ENCODE measurements at places on chromosomes 6 and 20.

GRCh38 chr6:12473494-12473893 is 183.3 kb downstream of the EDN1 start:
- DNase-seq, result no peak

GRCh38 chr6:63263444-63263843 is 52.2 kb downstream of the FKBP1C start:
- no peak for DNase-seq

GRCh38 chr6:19142275-19142674 is 694.9 kb upstream of the ID4 start:
- no peak for DNase-seq

DNA sequence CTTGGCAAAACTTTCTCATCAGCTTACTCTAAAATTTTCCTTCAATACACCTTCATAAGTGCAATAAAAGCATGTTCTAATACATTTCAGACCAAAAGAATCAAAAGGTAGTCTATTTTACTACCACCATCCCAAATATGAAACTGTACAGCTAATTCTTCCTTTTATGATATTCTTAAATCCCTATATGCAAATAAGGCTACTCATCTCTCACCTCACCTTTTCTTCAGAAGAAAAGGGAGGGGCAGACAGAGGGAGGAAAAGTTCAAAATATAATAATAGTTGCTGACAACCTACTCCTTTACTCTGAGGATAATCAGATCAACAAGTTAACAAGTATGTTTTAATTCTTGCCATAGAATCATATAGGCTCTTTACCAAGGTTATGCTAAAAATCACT is 7.4 kb downstream of the C6orf120 start:
- no peak for DNase-seq

GRCh38 chr6:23690453-23691049 is 435.5 kb upstream of the NRSN1 start:
- peak; percentile 75 for DNase-seq

DNA sequence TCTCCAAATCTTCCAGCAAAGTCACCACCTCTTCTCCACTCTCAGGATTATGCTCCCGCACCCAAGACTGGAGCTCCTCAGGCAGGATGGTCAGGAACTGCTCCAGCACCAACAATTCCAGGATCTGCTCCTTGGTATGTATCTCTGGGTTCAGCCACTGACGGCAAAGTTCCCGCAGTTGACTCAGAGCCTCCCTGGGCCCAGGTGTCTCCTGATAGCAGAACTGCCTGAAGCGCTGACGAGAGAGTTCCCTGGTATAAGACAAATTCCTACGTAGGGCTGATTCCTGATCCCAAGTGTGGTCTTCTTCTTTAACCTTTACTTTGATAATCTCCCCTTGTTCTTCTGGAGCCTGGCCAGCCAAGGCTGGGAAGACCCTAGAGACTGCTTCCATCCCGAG is 60.6 kb downstream of the GPX5 start:
- no peak for DNase-seq

- DNase-seq, result no peak
Measured at GRCh38 chr6:21596145-21596948, 2.8 kb downstream of the SOX4 start.

GRCh38 chr6:154709621-154710020 is 23.6 kb upstream of the SCAF8 start:
- DNase-seq, result no peak

DNA sequence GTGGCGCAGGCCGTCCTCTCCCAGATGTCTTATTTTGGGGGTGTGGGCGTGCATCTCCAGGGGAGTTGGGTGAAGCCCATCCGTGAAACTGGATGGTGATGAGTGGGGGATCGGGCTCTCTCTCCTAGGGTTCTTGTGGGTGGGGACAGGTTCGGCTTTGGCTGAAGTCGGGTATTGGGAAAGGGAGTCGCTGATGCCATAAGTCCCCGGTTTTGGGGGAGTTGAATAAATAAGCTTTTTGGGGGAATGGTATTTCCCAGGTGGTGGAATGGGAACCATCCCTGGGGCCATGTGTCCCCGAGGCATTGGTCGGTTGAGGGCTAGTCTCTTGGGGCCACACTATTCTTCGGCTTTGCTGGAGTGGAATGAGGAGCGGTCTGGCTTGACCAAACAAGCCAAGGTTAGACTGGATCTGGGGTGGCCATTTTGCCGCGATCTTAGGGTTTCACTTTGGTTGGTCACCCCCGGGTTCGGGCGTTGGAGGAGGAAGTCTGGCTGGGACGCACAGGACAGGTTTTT is 481 bp downstream of the ZNF133 start:
- no peak for DNase-seq

- no peak for DNase-seq
Measured at GRCh38 chr20:23334111-23334510, 16.5 kb upstream of the NXT1 start.

- no peak for DNase-seq
Measured at GRCh38 chr20:38883081-38883980, 42.9 kb upstream of the FAM83D start.

DNA sequence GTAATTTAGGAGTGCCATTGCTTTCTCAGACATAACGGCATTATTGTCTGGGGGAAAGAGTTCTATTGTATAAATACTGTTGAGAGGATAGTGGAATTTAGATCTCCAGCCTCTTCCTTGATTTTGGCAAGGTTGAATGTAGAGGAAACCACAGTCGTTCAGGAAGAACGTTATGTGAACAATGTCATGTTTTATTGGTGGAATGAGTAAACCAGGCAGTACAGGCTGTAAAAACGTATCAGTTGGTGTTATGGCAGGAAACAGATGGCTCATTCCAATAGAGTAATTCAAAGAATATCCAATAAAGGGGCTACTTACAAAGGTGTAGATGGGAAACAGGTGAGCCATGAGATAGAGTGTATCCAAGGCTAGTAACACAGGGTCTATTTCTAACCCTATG is 123.6 kb upstream of the SLC35B3 start:
- DNase-seq, result no peak

- DNase-seq, result no peak
Measured at GRCh38 chr6:99905209-99906106, 88.6 kb downstream of the MCHR2 start.
